ENCODE measurements at places on chromosomes 2 and 18. TPM values are rescaled to one million over a fixed set of nuclear protein-coding genes. Genes with fewer than 3 reads are reported as not detected.

GRCh38 chr2:44620189-44620990 lies 258.6 kb downstream of the CAMKMT start:
- no peak for DNase-seq
- H3K27ac ChIP-seq, result no peak overlapping the region
- no peaks in the 10 kb centered on the region for H3K4me1 ChIP-seq

- H3K36me3 ChIP-seq, result no peaks in the 10 kb centered on the region
- H3K27me3 ChIP-seq, result no peaks in the 10 kb centered on the region
- H3K27ac ChIP-seq, result no peak overlapping the region
- peaks cover 36% of the 10 kb centered on the region for H3K4me1 ChIP-seq
- H3K4me3 ChIP-seq, result no peak overlapping the region
Observed at GRCh38 chr2:41932241-41933045, 115.4 kb upstream of the PKDCC start.

- no peak overlapping the region for H3K27ac ChIP-seq
- DNase-seq, result no peak
- peaks cover 23% of the 10 kb centered on the region for H3K4me1 ChIP-seq
- no peaks in the 10 kb centered on the region for H3K27me3 ChIP-seq
Observed at GRCh38 chr2:158726911-158727592, 68.1 kb upstream of the DAPL1 start.

GRCh38 chr2:222595581-222595980 lies 60.3 kb downstream of the FARSB start:
- no peak for DNase-seq
- H3K4me1 ChIP-seq, result no peaks in the 10 kb centered on the region
- peak overlapping the region; percentile 18 for H3K27ac ChIP-seq
- H3K36me3 ChIP-seq, result peaks cover 51% of the 10 kb centered on the region
- no peaks in the 10 kb centered on the region for H3K27me3 ChIP-seq

Gene ZNF396
- total RNA-seq, result 1.0 TPM

DNA sequence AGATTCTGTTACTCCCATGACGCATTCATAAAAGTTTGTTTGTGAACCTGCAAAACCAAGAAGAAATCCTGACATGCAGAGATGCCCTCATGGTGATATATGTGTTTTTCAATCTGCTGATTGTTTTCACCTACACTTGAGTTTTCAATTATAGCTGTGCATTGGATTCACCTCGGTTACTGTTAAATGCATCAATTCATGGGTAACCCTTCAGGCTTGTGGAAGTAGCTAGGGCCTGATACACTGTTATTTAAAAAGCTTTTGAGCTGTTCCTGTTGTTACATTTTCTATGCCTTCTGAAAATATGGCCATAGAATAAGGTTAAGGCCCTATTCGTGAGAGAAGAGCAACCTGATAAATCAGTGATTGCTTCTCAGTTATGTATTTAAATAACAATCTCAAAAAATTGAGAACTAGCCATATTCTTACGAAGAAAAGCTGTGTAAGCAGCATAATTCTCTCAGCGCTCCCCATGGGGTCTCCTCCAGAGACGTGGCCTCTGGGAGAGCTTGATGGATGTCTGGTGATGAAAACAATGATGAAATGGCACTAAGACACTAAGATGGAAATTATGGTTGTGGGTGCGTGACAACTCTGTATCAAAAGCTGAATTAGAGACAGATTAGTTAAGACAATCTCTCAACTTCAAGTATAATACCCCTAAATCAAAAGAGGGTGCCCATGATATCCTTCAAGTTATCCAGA lies 60.5 kb downstream of the RIT2 start:
- no peak for DNase-seq

DNA sequence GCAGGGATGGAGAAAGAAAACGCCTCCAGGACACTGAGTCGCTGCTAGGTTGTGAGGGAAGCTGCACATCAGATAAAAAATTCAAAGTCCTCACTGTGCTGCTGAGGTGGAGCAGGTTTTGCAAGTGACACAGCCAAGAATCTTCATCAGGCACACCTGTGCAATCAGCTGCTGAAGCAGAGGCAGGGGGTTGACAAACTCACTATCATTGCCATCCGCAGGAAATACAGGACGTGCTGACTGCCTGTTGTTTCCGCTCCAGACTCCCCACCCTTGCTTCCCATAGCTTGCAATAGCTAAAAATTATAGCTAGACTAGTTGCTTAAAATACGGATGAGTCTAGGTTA lies 147.8 kb upstream of the FHL2 start:
- no peaks in the 10 kb centered on the region for H3K27me3 ChIP-seq
- H3K36me3 ChIP-seq, result no peaks in the 10 kb centered on the region
- H3K4me1 ChIP-seq, result peaks cover 3% of the 10 kb centered on the region

GRCh38 chr2:79389481-79389880 lies 123.4 kb upstream of the CTNNA2 start:
- DNase-seq, result no peak
- no peak overlapping the region for H3K4me3 ChIP-seq
- H3K27ac ChIP-seq, result no peak overlapping the region
- no peaks in the 10 kb centered on the region for H3K36me3 ChIP-seq
- H3K4me1 ChIP-seq, result peaks cover 13% of the 10 kb centered on the region
- no peaks in the 10 kb centered on the region for H3K27me3 ChIP-seq

GRCh38 chr2:135190799-135191198 lies 138.7 kb downstream of the RAB3GAP1 start:
- no peak overlapping the region for H3K27ac ChIP-seq
- H3K36me3 ChIP-seq, result peaks cover 25% of the 10 kb centered on the region
- no peak overlapping the region for H3K4me3 ChIP-seq
- DNase-seq, result no peak
- H3K27me3 ChIP-seq, result no peaks in the 10 kb centered on the region

- DNase-seq, result no peak
- no peaks in the 10 kb centered on the region for H3K36me3 ChIP-seq
- peak overlapping the region; percentile 63 for H3K27ac ChIP-seq
- H3K27me3 ChIP-seq, result no peaks in the 10 kb centered on the region
- H3K4me3 ChIP-seq, result no peak overlapping the region
Observed at GRCh38 chr2:100957996-100958653, 44.0 kb upstream of the RPL31 start.

Gene PCBP1
- total RNA-seq, result 518 TPM

GRCh38 chr18:63848159-63848558 lies 39.3 kb upstream of the SERPINB2 start:
- no peak for DNase-seq
- no peaks in the 10 kb centered on the region for H3K36me3 ChIP-seq
- H3K4me3 ChIP-seq, result no peak overlapping the region
- no peaks in the 10 kb centered on the region for H3K4me1 ChIP-seq
- no peaks in the 10 kb centered on the region for H3K27me3 ChIP-seq
- H3K27ac ChIP-seq, result no peak overlapping the region

Gene CNGA3
- total RNA-seq, result not detected

Data from WTC11 (cell line).